NCI-H524 (cell line): ENCODE measurements at places on chromosomes 1 and 21.

- no peak for DNase-seq
These were observed 36.8 kb upstream of the UBE2U start for GRCh38 chr1:64166629-64167028.

GRCh38 chr21:17089091-17089491 is 423.8 kb upstream of the CXADR start:
- DNase-seq, result no peak

DNA sequence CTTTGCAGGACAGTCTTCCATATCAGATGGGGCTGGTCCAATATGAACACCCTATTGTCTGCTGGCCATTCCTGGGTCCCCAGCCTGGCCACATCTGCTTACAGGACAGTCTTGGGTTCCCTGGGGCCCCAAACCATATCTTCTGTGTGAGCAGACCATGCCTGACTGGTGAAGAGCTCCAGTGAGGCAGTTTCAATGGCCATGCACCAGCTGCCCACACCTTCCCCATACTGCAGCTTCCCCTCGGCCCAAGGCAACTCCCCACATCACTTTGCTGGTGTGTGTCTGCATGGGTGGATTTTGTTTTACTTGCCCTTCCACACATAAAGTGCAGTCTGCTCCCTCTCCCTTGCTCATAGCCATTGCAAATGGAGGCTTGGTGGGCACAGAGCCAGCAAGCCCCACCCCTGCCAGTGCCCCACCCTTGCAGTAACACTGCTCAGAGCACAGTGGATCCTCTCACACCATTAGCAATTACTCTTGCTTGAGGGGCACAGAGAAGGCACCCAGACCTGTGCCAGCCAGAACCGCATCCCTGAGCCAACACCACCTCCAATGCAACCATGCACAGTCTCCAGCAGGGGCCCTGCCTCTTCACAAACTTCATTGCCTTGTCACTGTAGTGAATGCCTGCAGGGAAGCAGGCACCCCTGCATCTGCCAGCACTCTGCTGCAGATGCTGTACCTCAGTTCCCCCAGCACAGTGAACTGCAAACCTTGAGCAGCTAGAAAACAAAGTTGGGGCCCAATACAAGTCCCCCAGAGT is 474.5 kb upstream of the BEND5 start:
- DNase-seq, result no peak

DNA sequence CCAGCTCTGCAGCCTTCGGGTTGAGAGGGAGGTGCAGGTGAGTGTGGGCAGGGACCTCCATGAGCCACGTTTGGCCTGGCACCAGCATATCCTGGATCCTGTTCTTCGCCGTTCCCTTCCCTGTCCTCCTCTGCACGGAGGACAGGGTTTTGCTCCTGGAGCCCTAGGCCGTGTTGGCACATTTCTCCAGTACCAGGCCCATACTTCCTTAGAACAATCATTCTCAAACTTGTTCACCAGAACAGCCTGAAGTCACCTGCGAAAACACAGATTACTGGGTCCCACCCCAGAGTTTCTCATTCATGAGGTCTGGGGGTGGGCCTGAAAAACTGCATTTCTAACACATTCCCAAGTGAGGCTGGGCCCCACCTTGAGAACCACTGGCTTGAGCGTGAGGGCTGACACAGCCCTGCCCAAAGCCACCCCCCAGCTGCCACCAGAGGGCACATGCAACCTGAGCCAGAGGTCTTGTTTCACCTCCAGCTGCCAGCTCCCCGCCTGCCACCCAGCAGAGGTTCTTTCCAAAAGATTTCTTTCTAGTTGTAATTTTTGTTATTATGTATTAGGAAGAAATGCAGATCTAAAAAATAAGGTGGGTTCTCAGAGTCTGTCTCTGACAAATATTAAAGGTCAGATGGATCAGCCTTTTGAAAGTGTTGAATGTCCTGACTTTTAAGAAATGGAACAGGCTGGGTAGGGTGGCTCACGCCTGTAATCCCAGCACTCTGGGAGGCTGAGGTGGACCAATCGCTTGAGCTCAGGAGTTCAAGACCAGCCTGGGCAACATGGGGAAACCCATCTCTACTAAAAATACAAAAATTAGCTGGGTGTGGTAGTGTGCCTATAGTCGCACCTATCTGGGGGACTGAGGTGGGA is 39.6 kb upstream of the LDLRAP1 start:
- no peak for DNase-seq
